Fibroblast of skin of left quadriceps (primary cell): ENCODE measurements at places on chromosomes 7 and 10.

DNA sequence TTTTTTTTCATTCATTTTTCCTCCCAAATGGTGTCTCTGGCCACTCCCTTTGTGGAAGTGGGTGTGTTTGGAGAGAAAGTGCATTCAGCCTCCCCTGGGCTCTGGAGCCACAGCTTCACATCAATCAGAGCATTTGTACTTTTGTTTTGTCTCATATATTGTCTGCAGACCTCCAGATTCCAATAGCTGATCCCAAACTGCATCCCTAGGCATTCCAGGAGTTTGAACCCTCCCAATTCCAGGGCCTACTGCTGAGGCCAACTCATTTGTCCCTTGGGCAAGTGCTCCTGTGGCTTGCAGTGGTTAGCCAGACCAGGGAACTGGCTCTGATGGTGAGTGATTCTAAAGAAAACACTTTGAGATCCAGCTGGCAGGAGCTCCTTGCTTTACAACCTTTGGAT, 163.3 kb downstream of the IPMK start:
- DNase-seq: no peak

DNA sequence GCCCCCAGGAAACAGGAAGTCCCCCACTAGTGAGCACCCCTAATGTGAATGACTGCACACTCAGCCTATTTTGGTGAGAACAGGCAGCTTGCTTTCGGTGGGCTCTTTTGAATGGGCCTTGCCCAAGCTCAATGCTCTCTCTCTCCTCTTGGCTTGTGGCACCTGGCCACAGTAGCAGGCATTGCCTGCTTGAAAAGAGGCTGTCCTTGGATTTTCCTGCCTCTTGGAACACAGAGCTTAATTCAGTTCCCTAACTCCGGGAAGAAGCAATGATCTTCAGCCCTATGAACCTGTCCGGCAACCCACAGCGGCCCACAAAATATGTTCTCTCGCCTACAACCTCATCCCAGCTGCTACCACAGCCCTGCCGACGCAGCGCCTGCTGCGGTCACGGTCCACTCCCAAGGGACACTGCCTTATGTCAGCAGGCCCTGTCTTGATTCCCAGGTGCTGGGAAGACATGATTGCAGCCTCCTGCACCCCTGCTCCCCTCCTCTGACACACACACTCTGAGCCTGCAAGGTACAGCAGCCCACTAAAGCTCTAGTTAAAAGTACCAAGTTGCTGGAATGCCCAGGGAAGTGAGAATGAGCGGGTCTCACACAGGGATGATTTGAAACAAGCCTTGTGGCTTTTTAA, 715.5 kb upstream of the GALNT17 start:
- DNase-seq: no peak

GRCh38 chr10:62062752-62063512, 161.4 kb downstream of the ARID5B start:
- DNase-seq: peak; percentile 95

DNA sequence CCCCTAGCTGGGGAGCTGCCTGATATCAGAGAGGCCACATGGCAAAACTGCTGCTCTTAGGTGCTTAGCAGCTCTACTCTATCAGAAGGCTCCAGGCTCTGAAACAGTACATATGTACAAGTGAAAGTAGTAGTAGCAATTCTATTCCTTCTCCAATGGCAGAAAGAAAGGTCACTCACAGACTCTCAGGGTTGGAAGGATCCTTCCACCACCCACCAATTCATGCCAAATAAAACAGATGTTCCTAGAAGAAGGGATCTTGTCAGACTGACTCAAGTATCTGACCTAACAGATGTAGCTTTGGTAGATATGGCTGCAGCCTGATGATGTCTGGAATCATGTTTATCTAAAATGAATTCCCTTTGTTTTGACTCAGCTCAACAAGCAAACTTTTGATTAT, 8.0 kb upstream of the ALDH18A1 start:
- no peak for DNase-seq

DNA sequence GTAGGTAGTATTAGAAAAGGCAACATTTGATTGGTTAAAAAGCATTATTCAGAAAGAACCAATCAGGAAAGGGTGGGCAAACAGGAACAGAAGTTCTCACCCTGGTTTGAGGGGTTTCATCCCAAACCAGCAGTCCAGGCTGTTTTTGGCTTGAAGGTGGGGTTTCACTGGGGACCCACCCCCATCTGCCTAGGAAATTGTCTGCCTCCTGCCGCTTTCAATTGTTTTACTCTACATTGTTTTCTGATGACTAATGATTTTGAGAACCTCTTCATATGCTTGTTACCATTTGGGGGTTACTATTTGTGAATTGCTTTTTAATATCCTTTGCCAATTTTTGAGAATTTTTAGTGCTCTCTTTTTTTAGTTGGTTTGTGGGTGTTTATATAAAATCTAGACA, 3.3 kb upstream of the PCBD1 start:
- no peak for DNase-seq

- no peak for DNase-seq
Observed at GRCh38 chr7:95601316-95601715, 5.0 kb upstream of the PDK4 start.

DNA sequence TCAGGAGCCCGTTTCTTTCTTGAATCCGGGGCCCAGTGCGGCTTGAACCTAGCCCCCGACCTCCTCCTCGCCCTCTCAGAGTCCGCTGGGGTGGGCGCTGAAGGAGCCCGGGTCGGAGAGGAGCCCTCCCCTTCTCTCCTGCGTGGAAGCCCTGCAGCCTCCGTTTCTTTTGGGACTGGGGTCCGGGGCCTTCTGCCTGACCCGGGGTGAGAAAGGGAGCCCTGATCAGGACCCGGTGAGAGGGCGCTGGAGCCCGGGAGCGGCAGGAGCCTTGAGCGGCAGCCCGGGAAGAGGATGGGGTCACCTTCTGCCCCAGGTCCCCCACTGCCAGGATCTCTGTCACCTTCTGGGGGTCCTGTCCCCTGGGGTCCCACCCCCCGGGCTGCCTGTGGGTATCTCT, 162.3 kb downstream of the ZNF33B start:
- DNase-seq: no peak

- no peak for DNase-seq
Observed at GRCh38 chr7:128807191-128807590, 15.4 kb downstream of the CCDC136 start.

- DNase-seq: no peak
Observed at GRCh38 chr10:16947069-16947468, 129.8 kb upstream of the RSU1 start.
